ENCODE measurements at places on chromosomes 7 and 10.

DNA sequence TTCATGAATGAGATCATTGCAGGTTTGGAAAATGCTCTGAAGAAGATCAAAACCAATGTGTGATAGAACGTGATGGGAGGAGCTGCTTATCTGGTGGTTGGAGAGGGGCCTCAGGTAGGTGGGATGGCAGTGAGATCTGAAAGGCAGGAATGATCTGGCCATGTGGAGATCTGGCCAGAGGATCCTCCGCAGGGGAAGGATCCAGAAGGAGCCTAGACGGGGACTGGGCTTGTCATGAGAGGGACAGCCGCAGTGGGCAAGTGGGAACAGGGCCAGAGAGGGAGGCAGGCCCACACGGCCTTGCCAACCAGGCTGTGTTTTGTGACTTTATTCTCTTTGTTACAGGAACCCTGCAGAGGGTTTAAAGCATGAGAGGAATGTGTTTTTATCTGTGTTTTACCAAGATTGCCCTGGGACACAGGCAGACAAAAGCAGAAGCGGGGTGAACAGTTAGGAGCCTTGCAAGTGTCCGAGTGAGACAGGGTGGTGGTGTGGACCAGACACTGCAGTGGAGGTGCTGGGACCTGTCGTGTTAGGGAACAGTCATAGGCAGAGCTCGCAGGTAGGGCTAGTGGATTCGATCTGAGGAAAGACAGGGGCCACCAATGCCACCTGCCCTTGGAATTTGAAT is 66.6 kb downstream of the TLL2 start:
- no peak for DNase-seq

DNA sequence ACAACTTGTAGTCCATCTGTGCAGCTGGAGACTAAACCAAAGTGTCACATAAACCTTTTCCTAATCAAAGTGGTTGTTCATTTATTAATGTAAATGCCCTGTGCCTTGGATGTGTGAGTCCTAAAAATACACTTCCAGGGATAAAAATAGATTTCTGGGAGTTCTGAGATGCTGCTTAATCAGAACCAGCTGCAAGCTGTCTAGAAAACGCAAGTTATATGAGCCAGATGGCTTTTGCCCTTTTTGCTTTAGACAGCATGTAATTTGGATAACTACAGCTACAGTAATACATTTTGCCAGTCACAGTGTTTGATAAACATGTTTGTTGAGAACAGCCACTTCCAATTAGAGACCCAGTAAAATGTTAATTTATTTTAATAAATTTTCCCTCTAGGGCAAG is 185.1 kb upstream of the PRPS1L1 start:
- DNase-seq: no peak

DNA sequence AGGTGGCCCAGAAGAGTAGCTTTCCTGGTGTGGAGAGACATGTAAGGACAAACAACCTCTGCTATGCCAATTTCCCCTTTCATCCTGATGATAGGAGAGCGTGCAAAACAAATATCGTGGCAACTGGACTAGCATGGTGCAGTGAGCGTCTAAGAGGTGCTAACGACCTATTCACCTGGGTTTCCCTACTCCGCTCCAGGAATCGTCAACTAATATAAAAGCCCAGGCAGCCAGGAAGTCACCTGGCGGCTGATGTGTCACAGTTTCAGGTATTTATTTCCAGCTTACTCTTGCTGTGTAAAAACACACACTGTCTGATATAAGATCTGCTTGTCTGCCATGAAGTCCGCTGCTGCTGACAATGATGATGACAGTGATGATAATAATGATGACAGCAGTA is 56.5 kb upstream of the EFCAB10 start:
- DNase-seq: peak; percentile 88

GRCh38 chr7:151968357-151968756 is 12.1 kb downstream of the GALNTL5 start:
- DNase-seq: peak; percentile 42

DNA sequence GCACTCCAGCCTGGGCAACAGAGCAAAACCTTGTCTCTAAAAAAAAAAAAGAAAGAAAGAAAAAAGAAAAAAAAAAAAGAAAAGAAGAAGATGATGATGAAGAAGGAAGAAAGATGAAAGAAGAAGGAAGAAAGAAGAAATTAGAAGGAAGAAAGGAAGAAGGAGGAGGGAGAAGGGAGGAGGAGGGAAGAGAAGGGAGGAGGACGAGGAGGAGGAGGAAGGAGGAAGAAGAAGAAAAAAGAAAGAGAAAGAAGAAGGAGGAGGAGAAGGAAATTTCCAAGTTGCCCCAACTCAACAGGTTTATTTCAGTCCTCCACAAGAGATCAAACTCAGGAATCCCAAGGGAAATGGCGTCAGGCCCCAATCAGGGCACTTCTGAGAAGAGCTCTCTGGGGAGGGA is 115.7 kb downstream of the ABLIM1 start:
- DNase-seq: no peak

DNA sequence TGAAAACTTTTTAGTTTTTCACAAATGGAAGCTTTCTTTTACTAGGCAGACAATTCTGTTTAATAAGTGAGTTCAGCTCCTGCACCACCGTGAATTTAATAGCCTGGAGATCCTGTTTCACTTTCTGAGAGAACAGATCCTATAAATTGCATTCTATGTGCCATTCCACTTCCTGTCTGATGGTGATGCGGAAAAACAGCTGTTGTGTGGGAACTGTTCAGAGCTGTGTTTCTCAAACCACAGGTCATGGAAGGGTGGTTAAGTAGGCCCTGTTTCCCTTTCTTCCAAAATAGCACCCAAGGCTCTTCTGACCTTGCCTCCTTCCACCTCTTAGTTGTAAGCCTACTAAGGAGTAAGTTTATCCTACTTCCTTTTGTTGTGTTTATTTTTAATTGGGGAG is 97.2 kb upstream of the DKK1 start:
- DNase-seq: no peak

DNA sequence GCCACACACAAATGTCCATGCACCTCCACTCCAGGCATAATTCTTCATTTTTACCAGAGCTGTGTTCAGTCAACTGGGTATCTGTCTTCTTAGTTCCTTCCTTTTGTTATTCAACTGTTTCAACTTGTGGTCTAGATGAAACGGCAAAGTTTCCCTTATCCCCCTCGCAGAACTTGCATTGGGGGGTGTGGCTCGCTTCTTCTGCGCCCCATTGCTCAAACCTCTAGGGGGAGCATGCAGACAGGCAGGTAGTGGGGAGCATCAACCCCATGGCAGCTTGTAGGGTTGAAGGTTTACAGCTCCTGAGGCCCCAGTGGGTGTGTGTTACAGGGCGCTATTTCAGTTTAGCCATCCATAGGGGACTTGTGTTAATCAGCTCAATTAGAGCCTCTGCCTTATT is 38.3 kb upstream of the COBL start:
- no peak for DNase-seq

DNA sequence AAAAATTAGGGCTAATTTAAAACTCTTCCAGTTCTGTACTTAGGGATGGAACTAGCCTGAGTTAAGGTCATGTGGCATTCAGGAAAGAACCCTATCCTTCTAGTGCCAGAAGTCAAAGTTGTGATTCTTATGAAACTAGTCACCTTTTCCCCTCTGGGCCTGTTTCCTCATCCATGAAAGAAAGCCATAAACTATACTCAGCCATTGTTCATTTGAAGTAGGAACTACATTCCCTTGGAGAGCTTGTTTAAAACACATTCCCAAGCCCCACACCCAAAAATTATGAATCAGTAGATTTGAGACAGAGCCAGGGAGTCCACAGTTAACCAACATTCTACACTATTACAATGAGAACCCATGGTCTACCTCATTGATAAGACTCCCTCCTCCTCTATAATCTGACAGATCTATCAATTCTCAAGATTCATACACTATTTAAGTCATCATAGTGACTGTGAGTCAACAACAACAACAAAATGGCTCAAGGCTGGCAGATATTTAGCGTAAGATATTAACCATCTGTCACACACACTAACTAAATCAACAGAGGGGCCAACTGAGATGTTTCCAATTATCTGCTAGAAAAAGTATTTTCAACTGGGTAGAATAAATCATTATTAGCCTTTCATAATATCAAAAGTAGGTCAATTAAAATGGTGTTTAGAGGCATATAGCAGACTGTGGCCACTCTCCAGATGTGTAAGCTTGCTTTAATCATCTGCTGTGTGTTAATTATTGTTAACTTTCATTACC is 102.3 kb downstream of the SLC25A13 start:
- no peak for DNase-seq
